Mammary microvascular endothelial cell (primary cell): ENCODE measurements at places on chromosomes 7 and 10. TPM values are rescaled to one million over a fixed set of nuclear protein-coding genes. Genes with fewer than 3 reads are reported as not detected.

PRR15 gene
- 0.30 TPM in 1 of 2 replicates, not detected in the other for total RNA-seq

PAX4 gene
- total RNA-seq = not detected in 2 replicates

DNAJC12 gene
- total RNA-seq = 0.39 and 0.53 TPM in 2 replicates

COA1 gene
- total RNA-seq = 47.3 and 55.6 TPM in 2 replicates

MYH16 gene
- 0.64 and 0.67 TPM in 2 replicates for total RNA-seq

SPDYE8 gene
- not detected in 2 replicates for total RNA-seq

ASB4 gene
- total RNA-seq = not detected in 2 replicates

MEOX2 gene
- total RNA-seq = 28.0 and 34.8 TPM in 2 replicates

PLXDC2 gene
- total RNA-seq = 0.07 and 1.1 TPM in 2 replicates

IQUB gene
- total RNA-seq = 0.69 TPM in 1 of 2 replicates, not detected in the other

GPER1 gene
- total RNA-seq = 0.79 and 2.0 TPM in 2 replicates

HTRA1 gene
- total RNA-seq = 50.4 and 51.6 TPM in 2 replicates

NKX2-3 gene
- total RNA-seq = not detected in 2 replicates

ZYX gene
- total RNA-seq = 244 and 257 TPM in 2 replicates
